ENCODE measurements at places on chromosomes 12 and 14.

- DNase-seq: no peak
Measured at GRCh38 chr14:99749763-99750715, 43.2 kb upstream of the EML1 start.

DNA sequence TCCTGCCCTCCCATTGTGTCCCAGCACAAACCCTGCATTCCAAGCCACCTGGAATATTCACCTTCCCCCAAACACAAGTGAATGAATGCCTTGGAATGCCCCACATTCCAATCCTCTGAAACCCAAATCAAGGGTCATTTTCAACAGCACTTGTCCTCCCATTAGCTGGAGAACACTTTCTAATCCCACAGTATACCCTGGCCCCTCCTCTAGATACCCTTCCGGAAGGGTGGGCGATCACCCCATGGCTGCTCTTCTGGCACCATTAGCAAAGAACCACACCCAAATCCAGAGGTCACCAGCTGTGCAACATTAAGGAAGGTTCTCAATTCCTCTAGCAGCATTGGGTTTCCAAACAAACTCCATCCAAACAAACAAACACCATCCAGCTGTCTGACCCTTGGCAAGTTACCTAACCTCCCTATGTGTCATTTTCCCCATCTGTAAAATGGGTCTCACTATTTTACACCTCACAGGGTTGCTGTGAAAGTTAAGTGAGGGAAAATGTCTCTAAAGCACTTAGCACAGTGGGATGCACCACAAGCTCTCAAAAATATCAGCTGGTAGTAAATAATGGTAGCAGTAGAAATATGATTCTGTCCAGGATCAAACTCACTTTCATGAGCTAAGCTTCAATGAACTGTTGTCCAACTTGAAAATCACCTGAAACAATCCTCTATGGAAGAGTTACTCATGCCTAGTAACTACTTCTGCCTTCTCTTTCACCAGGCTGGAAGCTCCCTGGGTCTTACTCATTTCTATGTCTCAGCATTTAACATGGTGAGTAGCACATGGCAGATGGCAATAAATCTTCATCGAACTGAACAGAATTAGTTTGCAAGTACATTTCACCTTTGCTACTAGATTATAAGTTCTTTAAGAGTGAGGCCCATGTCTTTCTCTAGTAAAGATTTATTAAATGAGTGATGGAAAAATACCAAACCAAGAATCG, 5.3 kb downstream of the NUAK1 start:
- peak; percentile 68 for DNase-seq

DNA sequence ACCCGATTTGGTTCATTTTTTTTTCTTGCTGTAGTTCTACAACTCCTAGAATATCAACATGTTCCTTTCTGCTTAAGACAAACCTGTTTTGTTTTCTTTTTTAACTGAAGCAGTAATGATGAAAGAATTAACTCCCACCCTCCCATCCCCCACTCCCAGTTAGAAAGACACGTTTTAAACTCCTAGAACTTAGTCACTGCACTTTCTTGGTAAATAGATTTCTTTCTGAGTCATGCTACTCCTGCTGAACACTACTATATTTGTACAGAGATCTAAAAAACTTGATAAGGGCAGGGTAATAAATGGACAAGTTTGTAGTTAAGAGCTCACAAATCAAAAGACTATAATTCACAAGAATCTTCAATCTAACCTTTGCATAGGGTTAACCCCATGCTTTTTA, 118.9 kb upstream of the PTPRB start:
- DNase-seq: peak; percentile 38

GRCh38 chr12:68121143-68121542, 38.4 kb downstream of the IFNG start:
- DNase-seq: no peak

- no peak for DNase-seq
Measured at GRCh38 chr12:19642345-19642744, 203.1 kb downstream of the AEBP2 start.

GRCh38 chr12:30835216-30835615, 80.5 kb upstream of the CAPRIN2 start:
- no peak for DNase-seq

GRCh38 chr14:74621556-74621955, 9.5 kb upstream of the LTBP2 start:
- no peak for DNase-seq

DNA sequence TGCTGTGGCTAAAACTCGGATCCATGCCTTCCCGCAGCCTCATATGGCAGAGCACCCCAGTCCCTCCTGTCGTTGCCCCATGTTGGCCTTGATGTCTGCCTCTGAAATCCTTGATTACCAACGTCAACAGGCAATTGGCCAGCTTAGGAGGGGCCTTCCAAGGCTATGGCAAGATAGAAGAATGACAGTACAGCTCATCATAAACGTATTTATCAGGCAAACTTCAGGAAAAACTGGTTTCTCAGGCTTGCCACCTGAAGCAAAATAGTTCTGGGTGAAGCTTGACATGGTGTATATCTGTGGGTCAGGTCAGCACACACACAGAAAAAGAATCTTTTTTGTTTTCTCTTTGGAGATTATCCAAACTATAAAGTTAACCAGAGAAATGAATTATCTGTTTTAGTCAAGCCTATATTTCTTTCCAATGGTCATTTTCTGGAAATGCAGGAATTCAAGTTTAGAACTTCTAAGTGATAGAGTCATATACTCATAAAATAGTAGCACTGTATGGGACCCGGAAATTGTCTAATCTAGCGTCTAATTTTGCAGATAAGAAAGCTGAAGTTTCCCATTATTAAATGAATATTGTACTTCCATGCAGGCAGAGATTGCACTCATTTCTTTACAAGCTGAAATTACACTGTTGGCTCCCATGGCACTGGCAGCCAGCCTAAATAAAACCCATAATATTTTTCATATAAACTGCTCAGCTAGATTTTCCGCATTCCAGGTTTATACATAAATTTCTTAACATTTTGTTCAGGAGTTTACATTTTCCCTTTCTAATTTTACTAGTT, 24.4 kb upstream of the DUSP16 start:
- DNase-seq: no peak

GRCh38 chr12:27498149-27498548, 25.9 kb upstream of the PPFIBP1 start:
- DNase-seq: no peak

DNA sequence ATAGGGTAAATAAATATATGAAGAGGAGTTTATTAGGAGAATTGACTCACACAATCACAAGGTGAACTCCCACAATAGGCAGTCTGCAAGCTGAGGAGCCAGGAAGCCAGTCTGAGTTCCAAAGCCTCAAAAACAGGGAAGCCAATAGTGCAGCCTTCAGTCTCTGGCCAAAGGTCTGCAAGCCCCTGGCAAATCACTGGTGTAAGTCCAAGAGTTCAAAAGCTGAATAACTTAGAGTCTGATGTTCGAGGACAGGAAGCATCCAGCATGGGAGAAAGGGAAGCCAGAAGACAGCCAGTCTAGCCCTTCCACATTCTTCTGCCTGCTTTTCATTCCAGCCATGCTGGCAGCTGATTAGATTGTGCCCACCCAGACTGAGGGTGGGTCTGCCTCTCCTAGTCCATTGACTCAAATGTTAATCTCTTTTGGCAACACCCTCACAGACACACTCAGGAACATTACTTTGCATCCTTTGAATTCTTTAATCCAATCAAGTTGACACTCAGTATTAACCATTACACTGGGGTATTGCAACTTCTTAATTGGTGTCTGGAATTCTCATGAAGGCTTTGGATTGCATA, 736.5 kb upstream of the LMO3 start:
- DNase-seq: no peak

GRCh38 chr14:96989306-96989705, 192.1 kb downstream of the VRK1 start:
- no peak for DNase-seq

- DNase-seq: no peak
Measured at GRCh38 chr12:132018193-132018916, 68.6 kb downstream of the EP400 start.

DNA sequence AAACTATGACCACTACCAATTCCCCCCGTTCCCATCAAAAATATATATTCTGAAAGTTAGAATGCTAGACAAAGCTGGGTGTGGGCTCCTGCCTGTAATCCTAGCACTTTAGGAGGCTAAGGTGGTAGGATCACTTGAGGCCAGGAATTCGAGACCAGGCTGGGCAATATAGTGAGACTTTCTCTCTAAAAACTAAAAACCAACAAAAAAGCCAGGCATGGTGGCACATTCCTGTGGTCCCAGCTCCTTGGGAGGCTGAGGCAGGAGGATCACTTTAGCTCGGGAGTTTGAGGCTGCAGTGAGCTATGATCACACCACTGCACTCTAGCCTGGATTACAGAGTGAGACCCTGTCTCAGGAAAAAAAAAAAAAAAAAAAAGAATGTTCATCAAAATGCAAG, 48.8 kb upstream of the COL2A1 start:
- DNase-seq: no peak

DNA sequence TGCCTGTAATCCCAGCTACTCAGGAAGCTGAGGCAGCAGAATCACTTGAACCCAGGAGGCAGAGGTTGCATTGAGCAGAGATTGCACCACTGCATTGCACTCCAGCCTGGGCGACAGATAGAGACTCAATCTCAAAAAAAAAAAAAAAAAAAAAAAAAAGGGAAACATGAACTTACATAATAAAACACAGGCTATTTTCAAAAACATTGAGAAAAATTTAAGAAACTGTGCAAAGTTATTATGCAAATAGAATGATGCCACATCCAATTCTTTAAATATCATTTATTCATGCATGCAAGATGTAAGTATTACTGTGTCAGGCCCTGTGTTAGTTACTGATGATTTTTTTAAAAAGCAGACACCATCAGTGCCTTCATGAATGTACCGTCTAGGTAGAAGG, 20.0 kb upstream of the SLC16A7 start:
- DNase-seq: no peak
